ENCODE measurements at places on chromosomes 6 and 20. TPM values are rescaled to one million over a fixed set of nuclear protein-coding genes. Genes with fewer than 3 reads are reported as not detected.

GRCh38 chr20:39813190-39813829 is 851.2 kb downstream of the DHX35 start:
- ATAC-seq = no peak

- ATAC-seq = no peak
These were observed 37.4 kb upstream of the JAG1 start for GRCh38 chr20:10710991-10711775.

GRCh38 chr6:39850736-39851297 is 58.6 kb downstream of the DAAM2 start:
- no peak for ATAC-seq

DNA sequence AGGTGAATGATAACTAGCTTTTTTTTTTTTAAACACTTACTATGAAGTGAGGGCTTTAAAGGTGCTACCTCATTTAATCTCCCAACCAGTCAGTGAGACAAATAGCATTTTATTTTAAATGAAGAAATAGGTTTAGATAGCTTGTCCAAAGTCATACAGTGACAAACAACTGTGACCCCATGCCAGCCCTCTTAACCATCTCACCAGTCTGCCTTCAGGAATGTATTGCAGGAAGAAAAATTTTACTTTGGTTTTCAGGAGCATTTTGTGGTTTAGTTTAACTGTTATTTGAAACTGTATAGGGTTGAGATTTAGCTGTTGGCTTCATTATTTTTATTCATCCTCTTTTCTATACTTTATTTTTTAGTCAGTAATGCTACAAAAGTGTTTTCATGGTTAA is 18.6 kb downstream of the DSE start:
- ATAC-seq = no peak

DNA sequence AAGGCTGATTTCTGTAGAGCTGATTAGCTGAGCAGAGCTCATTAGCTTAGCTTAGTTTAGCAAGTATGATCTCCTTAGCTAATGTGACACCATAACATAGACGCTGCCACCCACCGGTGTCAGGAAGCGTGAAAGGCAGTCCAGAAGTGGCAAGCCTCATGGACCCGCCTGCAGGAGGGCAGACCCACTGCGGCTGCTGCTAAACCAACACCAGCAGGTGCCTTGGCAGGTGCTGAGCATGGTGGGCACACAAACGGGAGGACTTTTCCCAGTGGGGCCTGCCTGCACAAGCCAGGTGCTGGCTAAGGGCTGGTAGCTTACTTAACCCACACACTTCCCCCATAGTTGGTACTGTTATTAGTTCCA is 22.7 kb downstream of the ZDHHC14 start:
- ATAC-seq = no peak

GRCh38 chr6:107715550-107716321 is 108.4 kb downstream of the SCML4 start:
- ATAC-seq = no peak

DNA sequence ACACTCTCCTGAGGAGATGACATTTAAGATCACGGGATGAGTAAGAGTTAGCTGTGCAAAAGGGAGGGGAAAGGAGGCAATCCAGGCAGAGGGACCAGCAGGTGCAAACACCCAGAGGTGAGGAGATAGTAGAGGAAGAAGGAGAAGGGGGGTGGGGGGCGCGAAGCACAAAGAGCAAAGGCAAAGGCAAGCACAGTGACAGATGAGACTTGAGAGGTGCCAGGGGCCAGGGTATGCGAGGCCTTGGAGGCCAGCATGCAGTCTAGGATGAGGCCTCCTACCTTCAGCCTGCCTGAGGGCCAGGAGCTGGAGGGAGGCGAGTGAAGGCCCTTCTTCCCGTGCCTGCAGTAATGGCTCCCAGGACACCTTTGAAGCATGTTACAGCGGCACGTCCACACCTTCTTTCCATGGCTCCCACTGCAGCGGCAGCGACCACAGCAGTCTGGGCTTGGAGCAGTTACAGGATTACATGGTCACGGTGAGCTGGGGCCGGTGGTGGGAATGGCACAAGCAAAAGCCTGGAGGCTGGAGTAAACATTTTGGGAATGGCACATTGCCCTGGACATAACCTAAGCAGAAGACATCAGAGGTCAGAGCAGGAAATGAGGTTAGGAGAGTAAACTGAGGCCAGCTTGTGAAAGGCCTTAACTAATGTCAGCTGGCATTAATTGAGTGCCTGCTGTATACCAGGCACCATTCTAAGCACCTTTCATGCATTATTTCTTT is 18.6 kb downstream of the CCM2L start:
- ATAC-seq = no peak

DNA sequence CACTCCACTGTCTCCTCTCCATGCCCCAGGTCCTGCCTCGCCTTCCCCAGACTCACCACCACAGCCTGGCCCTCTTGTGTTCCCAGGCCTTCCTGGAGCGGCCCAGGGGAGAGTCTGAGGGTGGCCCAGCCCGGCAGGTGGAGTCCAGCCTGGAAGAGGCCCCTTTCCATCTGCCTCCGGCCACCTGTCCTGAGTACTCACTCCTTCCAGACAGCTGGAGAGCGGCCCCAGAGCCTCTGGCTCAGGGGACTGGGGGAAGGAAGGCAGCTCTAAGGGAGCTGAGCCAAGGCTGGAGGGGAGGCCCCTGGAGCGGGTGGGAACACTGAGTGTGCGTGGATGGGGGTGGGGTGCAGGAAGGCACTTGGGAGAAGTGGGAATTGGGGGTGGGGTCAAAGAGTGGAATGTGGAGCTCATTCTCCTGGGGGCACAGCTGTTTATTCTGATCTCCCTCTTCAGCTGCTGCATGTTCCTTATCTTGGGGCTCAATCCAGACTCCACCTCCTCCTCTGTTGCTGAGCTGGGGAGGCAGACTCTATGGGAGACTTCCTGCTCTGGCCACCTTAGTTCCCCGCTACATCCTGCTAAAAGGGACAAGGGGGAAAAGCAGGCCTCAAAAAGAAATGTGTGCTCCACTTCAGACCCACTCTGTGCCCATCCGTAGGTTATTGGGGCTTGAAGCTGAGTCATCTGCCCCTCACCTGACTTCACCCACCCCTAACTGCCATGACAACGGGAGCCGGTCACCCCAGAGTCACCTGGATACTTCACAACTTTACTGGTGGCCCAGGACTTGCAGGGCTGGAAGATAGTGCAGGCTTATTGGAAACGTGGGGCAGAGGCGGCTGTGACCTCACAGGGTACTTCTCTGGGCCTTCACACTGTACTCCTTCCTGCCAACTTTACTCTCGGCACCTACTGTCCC is 19.5 kb upstream of the TAF8 start:
- peak; percentile 74 for ATAC-seq

DNA sequence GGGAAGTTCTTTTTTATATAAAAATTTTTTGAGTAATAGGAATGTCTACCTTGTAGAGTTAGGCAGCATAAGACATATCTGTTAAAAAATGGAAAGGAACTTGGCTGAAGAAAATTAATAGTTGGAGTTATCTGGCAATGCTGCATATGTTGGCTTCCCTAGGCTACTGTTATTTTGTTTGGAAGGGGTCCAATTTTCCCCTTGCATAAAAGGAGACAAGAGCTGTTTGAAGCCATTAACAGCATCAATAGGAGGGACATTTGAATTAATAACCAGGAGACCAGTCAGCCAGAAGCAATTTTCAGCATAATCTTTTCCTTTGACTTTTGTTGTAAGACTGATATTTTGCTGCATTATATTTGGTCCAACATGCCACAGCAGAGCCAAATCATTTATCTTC is 80.9 kb upstream of the TAB2 start:
- ATAC-seq = no peak

DNA sequence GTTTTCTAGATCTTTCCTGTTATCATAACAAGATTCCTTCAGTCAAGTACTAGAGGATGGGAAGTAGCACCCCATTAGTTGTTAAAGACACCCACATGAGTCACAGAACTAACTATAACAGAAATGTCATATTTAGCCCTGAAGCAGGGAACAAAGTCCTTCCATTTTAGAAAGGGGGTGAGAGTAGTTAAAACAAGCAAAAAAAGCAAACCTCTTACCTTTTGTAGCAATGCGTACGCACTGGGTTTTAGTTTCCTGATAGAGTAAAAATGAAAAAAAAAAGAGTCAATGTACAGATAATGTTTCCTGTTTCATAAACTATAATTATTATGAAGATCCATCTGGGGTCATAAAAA is 163.7 kb upstream of the THEMIS start:
- no peak for ATAC-seq

DNA sequence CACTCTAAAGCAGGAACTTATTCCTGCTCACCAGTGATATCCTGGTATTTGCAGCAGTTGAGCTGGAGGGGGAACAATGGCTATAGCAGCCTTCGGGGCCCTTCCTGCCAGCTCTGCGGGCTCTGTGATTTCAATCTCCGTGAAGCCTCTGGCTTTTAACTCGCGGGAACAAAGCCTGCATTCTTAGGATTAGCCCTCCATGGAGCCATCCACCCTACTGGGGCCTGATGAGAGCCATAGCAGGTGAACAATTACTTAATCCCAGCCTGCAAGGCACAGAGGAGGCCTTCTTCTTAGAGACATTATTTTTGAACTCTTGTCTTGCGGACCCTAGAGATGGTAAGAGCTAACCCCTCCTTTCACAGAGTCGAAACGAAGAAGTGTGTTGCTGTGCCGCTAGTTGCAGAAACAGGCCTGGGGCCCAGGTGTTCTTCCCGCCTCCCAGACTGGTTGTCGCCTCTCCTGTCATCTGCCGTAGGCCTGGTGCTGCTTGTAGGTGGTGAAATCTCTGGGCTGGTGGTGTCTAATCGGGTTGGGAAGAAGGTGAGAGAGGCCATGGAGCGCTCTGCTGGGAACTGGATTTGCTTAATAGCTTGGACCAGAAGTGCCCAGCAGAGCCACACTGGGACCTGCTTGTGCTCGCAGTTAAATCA is 9.7 kb downstream of the GHRH start:
- ATAC-seq = no peak

GRCh38 chr6:16670183-16670582 is 91.1 kb downstream of the ATXN1 start:
- peak; percentile 45 for ATAC-seq

GRCh38 chr6:88449770-88450169 is 283.6 kb upstream of the CNR1 start:
- ATAC-seq = no peak

- no peak for ATAC-seq
These were observed 77.3 kb downstream of the CD40 start for GRCh38 chr20:46195264-46196036.

- no peak for ATAC-seq
These were observed 489.6 kb downstream of the MMUT start for GRCh38 chr6:48973491-48973890.

DNA sequence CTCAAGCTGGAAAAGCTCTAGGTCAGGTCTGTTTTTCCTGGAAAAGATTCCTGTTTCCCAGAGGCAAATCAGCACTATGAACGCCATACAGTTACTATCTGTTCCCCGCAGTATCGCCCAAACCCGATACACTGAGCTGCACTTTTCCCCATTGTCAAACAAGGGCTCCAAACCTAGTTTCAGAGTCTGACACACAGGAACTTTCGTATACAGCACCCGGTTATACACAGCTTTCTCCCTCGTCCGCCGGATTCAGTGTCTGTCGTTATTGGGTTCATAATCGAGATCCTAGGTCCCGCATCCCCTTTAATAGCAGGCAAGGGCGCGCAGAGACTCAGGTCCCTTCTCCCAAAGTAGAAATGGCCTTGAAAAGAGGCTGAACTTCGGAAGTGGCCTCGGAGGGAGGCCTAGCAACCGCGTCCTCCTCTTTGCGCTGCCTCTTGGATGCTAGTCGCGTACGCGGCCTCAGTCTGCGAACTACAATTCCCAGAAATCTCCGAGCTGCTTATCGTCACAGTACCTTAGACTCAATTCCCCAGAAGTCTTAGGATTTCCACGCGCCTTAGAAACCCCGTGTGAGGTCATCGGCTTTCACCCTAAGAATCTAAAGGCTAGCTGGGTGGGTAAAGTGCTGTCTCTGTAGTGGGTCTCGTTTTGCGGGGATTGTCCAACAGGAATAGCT is 34.2 kb downstream of the ZNF391 start:
- ATAC-seq = no peak

GRCh38 chr6:82396964-82397751 is 33.5 kb downstream of the TPBG start:
- peak; percentile 37 for ATAC-seq

DNA sequence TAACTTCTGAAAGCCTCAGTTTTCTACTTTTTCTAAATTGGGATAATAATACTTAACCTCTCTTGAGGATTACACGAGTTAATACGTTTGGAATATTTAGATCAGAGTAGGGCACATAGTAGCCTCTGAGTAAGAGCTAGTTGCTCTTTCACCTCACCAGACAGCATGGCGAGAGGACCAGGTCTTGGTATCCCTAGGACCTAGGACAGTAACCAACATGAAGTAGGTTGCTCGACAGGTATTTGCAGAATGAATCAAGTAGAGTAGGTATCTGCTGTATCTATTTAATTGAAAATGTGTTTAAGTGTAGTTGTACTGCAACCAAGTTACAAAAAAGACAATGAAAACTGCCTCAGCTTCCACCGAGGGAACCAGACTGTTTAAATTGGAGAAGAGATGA is 1.4 kb downstream of the CDC5L start:
- ATAC-seq = no peak

- ATAC-seq = no peak
These were observed 45.4 kb downstream of the SSR1 start for GRCh38 chr6:7267466-7268091.

GRCh38 chr6:151379933-151380847 is 11.2 kb downstream of the ZBTB2 start:
- ATAC-seq = peak; percentile 72

DNA sequence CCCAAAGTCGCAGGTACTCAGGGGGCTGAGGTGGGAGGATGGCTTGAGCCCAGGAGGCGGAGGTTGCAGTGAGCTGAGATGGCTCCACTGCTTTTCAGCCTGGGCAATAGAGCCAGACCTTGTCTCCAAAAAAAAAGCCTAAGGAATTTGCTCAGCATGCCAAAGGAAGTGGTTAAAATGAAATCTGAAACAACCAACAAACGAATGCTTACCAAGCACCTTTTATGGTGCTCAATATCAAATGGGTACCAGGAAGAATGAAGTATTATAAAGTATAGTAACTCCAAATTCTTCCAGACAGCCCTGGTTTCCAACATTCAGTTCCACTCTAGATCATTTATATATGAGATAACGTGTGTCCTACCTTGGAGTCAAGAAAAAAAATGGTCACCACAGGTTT is 14.0 kb downstream of the GMDS start:
- ATAC-seq = no peak

- ATAC-seq = no peak
These were observed 5.9 kb upstream of the C6orf136 start for GRCh38 chr6:30641048-30641447.

- ATAC-seq = no peak
These were observed 2.2 kb downstream of the NRN1 start for GRCh38 chr6:6004390-6004995.

DNA sequence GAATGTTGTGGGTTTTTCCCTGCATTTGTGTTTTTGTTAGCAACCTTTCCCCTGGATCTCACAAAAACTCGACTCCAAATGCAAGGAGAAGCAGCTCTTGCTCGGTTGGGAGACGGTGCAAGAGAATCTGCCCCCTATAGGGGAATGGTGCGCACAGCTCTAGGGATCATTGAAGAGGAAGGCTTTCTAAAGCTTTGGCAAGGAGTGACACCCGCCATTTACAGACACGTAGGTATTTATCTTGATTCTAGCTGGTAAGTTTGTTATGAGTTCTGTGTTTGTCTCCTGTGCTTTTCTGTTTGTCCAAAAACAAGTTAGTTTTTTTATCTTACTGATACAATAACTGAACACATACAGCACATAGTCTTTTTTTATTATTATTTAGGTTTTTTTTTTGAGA is 3.0 kb downstream of the SLC25A27 start:
- no peak for ATAC-seq

Gene SYCP2
- total RNA-seq = 6.7 TPM

Gene PRPH2
- not detected for total RNA-seq

Gene EDN3
- total RNA-seq = 0.45 TPM

Gene SLC24A3
- not detected for total RNA-seq

Gene CD2AP
- 28.8 TPM for total RNA-seq

Gene DNAJC5
- 53.4 TPM for total RNA-seq

Gene MYCT1
- total RNA-seq = not detected

Gene SLC4A11
- 2.0 TPM for total RNA-seq

Gene OR2W1
- not detected for total RNA-seq
